SW 1271 (cell line): ENCODE measurements at places on chromosomes 1 and 21.
A peak's percentile ranks its signal among the peaks of the same experiment; 100 is the strongest.

DNA sequence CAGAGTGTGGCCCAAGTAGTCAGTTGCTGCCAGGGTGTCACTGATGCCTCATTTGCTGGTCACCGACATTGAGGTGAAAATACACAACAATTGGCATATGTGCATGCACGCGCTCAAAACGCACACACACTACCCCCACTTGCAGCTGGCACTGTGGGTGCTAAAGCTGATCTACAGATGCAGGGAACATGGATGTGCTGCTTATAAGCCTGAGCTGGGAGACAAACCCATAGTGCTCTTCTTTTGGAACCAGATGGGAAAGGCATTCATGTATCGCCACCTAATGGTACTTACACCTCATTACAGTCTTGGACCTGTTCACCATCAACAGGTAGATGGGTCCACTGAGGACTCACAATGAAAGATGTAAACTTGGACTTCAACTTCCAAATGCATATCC lies 70.3 kb upstream of the CAMK1G start:
- DNase-seq = peak; percentile 24

- DNase-seq = no peak
Measured at GRCh38 chr21:43020771-43021170, 46.4 kb downstream of the PKNOX1 start.

- no peak for DNase-seq
Measured at GRCh38 chr21:25304611-25305010, 302.7 kb downstream of the MRPL39 start.

DNA sequence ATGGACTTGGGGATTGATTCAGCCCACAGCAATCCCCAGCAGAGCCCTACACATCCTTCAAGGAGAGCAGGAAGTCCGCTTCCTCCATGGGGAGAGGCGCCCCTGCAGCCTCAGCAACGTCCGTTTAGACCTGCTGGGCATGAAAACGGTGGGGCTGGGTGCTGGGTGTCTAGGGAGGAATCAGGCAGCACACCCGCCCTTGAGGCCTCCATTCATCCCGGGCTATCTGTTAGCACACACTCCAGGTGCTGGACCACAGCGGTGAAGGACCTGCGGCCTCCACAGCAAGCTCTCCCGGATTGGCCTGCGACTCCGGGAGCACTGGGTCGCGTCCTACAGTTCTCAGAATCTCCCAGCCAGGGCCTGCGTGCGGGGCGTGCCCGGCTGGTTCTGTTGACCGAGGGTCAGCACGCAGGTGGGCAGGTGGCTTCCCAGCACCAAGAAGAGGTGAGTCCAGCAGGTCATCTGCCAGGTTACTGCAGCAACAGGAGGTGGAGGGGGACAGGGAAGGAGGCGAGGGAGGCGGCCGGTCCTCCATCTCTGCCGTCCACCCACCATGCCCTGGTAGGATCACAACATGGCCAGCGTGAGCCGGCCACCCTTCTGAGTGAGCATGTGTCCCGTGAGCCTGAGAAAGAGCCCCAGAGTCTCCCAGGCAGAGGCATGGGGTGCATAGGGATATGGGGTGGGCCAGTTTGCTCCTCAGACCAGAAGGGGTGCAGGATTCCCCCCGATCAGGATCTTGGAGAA lies 96.6 kb downstream of the RIPK4 start:
- no peak for DNase-seq

DNA sequence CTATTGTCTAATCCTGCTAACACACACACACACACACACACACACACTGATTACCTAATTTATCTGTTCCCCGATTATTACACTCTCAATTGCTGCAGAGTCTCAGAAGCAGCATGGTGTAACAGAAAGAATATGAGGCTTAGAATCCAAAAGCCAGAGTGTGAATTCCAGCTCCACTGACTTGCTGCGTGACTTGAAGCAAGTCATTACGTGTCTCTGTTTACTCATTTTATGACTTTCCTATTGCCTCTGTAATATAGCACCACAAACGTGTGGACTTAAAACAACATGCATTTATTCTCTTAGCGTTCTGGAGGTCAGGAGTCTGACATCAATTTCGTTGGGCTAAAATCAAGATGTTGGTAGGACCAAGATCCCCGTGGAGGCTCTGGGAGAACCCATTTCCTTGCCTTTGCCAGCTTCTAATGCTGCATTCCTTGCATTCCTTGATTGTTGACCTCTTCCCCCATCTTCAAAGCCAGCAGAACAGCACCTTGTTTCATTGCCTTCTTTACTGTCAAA lies 55.9 kb upstream of the ATP5PO start:
- no peak for DNase-seq
